HT1080 (cell line): ENCODE measurements at places on chromosomes 11 and 22.

GRCh38 chr11:104898685-104899013 lies 389 bp upstream of the CASP12 start:
- no peak for DNase-seq

- DNase-seq, result no peak
Measured at GRCh38 chr22:48880749-48881148, 946.9 kb downstream of the BRD1 start.

GRCh38 chr11:31926106-31926505 lies 115.0 kb upstream of the PAX6 start:
- no peak for DNase-seq

GRCh38 chr22:37054600-37055365 lies 3.2 kb downstream of the KCTD17 start:
- DNase-seq, result no peak

DNA sequence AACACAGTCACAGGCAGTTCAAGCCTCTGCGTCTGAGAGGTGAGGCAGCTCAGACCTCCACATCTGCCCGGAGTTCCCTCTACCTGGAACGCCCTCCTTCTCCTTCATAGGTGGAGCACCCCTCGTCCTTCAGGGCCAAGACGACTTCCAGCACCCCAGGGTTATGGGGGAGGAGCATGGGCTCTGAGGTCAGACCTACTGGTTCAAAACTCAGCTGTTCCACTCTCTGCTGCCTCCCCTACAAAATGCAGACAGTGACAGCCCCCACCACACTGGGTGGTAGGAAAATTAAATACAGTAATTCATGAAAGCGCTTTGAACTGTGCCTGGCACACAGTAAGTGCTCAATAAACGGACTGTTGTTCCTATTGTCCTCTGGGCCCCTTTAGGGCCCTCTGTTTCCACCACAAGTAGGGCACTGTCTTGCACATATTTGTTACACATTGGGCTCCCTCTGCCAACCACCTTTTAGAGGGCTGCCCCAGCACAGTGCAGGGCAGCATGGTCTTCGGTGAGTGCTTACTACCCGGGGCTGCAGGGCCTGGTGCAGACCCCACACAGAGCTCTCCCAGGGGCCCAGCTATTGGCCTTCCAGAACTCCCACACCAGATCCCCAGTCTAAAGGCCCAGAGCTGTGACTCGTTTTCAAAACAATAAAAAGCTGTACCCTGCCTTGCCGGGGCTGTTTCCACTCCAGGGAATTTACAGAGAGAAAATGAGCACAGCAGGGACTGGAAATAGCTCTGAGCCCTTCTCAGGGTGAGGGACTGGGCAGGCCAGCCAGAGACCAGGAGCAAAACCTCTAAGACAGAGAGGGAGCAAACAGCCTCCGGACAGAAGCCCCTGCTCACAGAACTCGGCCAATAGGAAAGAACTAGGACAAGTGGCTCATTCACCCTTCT lies 2.5 kb downstream of the TMEM184B start:
- peak; percentile 35 for DNase-seq

DNA sequence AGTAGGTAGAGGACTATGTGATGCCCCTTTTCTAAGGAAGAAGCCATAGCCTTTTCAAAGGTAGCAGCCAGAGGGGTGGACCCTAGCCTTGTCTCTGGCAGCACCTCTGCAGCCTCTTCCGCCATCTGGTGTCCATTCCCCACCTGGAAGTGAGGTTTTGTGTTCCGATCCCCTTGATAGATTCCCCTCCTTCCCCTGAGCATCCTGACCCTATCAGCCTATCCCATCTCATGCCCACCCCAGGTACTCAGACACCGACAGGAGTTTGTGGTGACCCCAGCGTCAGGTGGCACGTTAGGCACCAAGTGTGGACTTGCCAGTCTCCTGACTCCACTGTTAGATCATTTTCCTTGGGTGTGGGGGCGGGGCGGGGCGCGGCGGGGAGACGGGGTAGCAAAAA lies 398 bp upstream of the FAM89B start:
- DNase-seq, result peak; percentile 59

DNA sequence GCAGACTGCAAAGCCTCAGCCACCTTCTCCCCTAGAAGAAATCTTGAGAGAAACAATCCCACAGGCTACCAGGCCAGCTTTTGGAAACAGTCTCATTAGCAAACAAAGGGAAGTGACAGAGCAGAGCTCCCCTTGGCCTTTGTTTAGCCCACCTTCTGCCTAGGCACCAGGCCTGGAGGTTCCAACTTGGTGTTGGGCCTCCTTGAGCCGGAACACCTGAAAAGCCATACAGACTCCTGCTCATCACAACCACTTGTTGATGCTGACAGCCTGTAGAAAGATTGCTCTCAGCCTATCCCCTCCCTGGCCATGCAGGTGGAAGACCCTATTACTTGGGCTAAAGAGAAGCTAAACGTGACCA lies 26.6 kb downstream of the KCNQ1OT1 start:
- no peak for DNase-seq

GRCh38 chr11:38835966-38836365 lies 2237.9 kb upstream of the RAG2 start:
- DNase-seq, result no peak

DNA sequence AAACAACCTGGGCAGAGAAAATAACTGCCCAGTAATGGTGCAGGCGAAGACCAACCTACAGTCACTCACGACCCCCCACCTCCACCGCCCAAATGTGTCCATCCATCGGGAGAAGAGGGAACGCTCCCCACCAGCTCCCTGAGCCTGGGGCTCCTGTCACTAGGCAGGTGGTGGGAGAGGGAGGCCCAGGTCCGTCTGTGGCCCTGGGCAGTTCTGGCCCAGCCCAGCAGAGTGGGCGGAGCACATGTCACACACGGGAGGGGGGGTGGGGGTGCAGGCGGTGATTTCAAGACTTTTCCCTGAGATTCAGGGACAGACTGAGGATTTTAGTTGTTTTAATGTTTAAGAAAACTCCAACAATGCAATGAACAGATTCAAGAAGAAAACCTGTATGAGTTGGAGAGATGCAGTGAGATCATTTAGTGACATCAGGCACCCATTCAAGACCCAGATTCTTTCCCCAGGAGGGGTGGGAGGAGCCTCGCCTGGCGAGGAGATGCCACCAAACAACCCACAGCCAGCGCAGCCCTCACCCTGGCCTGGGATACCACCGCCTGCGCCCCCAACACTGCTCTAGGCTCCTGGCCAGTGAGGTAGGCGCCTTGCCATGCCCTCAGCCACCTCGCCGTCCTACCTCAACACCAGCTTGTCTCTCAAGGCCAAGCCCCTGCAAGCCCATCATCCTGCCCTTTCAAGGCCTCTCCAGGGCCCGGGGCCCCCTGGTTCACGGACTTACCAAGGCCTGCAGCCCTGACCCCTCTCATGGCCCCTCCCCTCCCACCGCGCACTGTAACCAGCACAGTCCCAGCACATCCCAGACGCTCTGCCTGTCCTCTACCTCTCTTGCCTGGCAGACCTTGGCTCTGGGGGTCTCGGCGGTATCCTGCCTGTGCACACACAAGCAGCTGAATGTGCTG lies 36.8 kb downstream of the TBX1 start:
- no peak for DNase-seq

GRCh38 chr22:50025993-50026392 lies 13.4 kb upstream of the IL17REL start:
- DNase-seq, result no peak

- DNase-seq, result peak; percentile 82
Measured at GRCh38 chr11:8807544-8808225, 103.3 kb upstream of the AKIP1 start.

DNA sequence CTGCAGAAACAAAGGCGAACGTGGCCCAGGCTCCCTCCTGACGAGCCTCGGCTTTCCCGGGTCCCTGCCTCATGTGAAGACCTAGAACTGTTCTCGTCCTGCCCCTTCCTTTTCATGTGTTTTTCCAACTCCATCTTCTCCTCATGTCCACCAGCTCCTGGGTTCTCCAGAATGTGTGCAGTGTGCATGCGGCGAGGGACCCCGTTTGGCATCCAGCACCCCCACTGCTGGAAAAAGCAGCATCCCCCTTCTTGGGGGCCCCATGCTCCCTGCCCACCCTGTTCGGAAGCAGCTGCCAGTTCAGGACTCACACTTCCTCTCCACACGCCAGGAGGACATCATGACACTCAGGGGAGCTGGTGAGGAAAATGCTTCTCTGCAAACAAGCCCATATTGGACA lies 313.5 kb downstream of the BRD1 start:
- no peak for DNase-seq

DNA sequence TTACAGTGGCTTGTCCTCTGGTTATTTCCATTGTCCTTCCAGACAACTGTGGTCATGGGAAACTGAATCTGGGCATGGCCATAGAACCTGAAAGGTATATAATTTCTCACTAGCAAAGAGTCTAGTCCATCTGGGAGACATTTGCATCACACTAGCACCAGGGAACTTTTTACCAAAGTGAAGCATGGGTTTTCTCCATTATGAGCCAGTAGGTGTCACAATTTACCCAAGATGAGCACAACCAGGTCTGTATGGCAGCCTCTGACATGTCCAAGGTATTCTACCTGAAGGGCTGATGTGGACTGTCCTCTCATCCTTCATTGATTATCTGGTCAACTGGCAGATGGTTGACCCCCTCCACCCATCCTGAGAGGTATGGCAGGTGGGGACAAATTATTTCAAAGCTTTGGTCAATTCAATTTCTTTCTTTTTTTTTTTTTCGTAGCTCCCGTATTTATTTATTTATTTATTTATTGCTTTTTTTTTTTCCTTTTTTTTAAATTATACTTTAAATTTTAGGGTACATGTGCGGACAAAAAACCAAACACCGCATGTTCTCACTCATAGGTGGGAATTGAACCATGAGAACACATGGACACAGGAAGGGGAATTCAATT lies 425.9 kb downstream of the TMEM135 start:
- DNase-seq, result peak; percentile 12

DNA sequence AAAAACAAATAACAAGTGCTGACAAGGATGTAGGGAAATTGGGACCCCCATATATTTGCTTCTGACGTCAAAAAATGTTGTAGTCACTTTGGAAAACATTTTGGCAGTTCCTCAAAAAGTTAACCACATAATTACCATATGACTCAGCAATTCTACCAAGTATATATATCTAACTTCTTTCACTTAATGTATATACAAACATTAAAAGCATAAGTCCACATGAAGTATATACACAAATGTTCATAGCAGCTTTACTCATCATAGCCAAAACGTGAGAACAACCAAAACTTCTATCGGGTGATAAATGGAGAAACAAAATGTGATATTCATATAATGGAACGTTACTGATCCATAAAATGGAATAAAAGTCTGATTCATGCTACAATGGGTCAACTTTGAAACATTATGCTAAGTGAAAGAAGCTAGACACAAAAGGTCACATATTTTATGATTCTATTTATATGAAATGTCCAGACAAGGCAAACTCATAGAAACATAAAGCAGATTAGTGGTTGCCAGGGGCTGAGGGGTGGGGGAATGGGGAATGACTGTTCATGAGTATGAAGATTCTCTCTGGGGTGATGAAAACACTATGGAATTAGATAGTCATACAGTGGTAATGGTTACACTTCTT lies 48.7 kb upstream of the TEAD1 start:
- peak; percentile 68 for DNase-seq

DNA sequence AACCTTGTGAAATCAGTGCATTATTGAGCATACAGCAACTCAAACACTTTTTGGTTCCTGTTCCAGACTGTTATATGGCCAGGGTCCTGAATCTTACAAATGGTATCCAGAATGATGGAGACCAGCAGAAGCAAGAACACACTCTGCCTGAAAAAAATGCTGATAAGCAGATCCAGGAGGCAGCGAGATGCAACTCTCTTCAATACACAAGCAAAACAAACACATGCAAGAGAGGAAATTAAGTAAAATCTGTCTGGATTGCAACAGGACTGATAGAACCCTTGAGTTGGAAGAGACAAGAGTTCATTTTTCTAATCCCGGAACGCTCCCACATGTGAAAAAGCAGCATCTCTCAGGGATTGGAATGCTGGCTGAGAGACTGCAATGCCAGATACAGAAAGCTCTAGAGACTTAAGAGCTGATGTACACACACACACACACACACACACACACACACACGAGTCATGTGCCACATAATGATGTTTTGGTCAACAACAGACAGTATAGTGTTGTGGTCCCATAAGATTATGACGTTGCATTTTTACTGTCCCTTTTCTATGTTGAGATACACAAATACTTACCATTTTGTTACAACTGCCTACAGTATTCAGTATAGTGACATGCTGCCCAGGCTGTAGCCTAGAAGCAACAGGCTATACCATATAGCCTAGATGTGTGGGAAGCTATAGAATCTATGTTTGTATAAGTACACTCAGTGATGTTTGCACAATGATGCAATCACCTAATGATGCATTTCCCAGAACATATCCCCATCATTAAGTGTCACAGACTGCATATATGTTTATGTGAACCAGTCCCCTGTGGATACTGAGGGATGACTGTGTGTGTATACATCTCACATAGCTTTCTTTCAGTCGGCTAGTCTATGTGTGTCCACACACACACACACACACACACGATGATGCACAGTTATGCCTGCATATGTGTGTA lies 406.6 kb downstream of the LARGE1 start:
- no peak for DNase-seq

DNA sequence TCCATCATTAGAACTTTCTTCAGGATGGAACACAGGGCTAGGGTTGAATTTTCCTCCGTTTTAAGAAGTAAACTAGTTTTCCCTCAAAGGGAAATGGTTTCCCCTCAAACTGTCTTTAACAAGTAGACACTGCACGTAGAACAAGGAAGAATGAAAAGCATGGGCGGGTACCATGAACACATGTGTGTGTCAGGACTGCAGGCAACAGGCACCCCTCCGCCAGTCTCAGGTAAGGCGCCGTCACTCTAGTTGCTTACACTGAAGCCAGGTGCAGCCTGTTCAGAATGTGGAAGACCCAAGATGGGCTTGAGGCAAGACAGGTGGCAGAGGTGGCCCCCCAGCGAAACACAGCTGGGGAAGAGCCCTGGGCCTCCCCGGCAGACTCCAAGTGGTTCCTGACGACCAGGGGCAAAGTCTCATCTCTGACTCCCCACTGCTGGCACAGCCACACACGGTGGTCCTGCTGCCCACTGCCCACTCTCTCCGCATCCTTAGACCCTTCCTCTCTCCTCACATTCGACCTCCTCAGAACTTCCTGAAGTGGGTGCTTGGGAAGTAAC lies 25.4 kb upstream of the MOB2 start:
- no peak for DNase-seq

- DNase-seq, result no peak
Measured at GRCh38 chr22:30646518-30647160, 11.1 kb downstream of the SLC35E4 start.

DNA sequence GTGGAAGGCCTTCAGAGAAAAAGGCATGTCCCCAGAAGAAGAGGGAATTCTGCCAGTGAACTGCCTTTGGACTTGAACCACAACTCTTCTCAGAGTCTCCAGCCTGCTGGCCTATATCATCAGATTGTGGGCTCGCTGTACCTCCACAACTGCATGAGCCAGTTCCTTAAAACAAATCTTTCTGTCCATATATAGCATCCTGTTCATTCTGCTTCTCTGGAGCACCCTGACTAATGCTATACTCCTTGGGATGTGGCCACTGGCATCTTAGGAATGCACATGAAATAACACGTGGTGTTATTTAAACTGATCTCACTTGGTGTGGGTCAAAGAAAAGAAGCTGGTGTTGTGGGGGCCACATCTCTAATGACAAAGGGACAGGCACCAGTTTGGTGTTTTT lies 58.3 kb upstream of the VSTM5 start:
- peak; percentile 94 for DNase-seq

GRCh38 chr11:20364341-20364792 lies 853 bp downstream of the HTATIP2 start:
- no peak for DNase-seq

- DNase-seq, result peak; percentile 50
Measured at GRCh38 chr11:19953336-19953735, 206.9 kb downstream of the DBX1 start.

- DNase-seq, result no peak
Measured at GRCh38 chr22:33781411-33781810, 138.9 kb downstream of the LARGE1 start.

- DNase-seq, result no peak
Measured at GRCh38 chr11:111878385-111878848, 548 bp downstream of the FDXACB1 start.
